ENCODE measurements at places on chromosomes 12 and 14.
A peak's percentile ranks its signal among the peaks of the same experiment; 100 is the strongest.

GRCh38 chr14:24258548-24259265 lies 4.3 kb downstream of the TGM1 start:
- DNase-seq: no peak

DNA sequence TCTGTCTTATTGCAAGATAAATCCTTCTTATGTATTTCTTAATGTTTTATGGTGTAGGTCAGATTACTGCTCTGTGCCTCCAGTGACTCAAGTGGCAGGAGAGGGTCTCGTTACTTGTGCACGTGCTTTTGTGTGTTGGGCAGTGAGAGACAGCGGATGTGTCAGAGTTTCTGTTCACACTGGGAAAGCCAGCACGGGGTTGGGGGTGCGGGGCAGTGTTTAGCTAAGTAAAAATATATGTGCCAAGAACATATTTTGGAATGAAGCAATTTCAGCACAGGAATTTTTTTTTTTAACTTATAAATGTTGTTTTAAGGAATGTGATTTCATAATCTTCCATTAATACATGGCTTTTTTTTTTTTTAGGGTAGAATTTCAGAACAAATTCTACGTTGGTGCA lies 4.5 kb upstream of the DNAH10 start:
- DNase-seq: no peak

DNA sequence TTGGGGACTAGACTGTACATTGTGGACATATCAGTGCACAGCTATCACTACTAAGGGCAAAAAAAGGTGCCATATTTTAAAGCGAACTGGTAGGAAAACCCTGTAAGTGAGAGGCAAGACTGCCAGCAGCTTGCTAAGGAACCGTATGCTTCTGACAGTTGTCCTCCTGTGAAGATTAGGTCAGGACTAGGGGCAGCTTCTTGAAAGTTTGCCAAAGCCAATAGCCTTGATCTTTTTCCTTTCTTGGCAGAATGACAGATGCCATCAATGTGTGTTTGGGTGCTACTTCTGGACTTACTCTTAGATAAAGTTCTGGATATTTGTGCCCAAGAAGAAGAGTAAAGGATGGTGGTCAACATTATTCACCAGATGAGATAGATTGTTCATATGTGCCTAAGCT lies 7.4 kb downstream of the DAAM1 start:
- DNase-seq: peak; percentile 54

DNA sequence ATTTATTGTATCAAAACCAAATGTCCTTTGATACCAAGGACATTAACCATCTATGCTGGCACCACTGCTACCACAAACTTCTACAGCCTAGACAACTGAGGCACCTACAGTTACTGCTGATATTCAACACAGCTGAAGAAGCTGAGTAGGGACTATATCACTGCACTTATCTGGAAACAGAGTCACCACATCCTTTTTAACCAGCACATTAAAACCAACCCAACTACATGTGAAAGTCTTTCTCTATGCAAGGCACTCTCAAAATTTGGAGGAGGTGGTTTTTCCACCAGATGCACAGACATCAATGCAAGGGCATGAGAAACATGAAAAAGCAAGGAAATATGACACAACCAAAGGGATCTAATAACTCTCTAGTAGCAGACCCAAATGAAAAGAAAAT lies 7.7 kb upstream of the SFSWAP start:
- no peak for DNase-seq

DNA sequence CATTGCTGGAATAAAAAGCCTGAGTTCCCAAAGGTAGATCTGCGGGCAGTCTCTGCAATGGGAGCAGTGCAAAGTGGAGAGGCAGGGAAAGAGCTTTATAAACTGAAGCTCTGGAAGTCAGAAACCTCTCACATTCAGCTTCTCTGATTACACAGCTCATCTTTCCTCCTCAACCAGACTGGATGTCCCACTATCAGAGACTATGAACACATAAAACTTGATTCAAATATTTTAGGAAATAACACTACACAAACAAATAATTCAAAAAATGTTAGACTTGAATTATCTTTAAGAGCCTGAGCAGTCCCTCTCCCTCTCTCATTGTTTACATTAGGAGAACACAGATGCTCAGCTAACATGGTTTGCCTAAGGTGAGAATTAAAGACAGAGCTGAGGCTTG lies 72.9 kb downstream of the DENND5B start:
- DNase-seq: no peak

DNA sequence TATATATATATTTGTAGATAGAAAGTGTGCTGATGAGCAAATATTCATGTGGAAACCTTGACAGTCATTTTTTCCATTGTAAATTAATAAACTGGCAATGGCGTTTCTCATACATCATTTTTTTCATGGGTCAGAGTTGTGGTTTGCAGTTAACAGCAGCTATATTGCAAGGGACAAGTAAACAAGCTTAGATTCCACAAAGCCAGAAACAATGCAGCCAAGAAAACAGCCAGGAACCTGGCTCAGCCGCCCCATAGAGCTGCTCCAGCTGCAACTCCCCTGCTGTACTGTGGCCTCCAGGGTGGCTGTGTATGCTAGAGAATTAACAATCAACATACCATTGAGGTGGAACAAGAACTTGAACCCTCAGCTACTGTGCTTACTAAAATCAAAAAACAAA lies 298.2 kb downstream of the TMEM132D start:
- DNase-seq: no peak

- DNase-seq: no peak
These were observed 294.9 kb downstream of the ETNK1 start for GRCh38 chr12:22919883-22920282.

DNA sequence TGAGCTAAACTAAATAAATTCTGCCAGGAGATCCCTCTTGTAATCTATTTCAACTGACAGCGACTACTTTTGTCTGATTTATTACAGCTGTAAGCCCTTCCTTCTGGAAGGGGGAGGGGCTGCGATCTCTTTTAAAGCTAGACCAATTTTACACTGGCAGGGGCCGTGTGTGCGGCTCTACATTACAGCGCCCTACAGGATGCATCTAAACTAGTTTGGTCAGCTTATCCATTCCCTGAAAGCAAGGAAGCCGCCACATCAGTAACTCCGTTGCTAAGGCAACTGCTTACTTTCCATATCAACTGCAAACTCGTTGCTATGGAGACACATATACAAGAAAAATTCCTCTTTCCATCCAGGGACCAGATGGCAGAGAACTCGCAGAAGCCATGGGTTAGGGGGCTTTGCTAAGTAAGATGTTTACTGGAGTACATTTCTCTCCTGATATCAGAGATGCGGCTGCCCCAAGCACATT lies 17.4 kb downstream of the FOXN3 start:
- DNase-seq: peak; percentile 49

GRCh38 chr12:550473-551260 lies 90.9 kb downstream of the B4GALNT3 start:
- no peak for DNase-seq

GRCh38 chr14:90277581-90278198 lies 21.3 kb downstream of the PSMC1 start:
- no peak for DNase-seq

DNA sequence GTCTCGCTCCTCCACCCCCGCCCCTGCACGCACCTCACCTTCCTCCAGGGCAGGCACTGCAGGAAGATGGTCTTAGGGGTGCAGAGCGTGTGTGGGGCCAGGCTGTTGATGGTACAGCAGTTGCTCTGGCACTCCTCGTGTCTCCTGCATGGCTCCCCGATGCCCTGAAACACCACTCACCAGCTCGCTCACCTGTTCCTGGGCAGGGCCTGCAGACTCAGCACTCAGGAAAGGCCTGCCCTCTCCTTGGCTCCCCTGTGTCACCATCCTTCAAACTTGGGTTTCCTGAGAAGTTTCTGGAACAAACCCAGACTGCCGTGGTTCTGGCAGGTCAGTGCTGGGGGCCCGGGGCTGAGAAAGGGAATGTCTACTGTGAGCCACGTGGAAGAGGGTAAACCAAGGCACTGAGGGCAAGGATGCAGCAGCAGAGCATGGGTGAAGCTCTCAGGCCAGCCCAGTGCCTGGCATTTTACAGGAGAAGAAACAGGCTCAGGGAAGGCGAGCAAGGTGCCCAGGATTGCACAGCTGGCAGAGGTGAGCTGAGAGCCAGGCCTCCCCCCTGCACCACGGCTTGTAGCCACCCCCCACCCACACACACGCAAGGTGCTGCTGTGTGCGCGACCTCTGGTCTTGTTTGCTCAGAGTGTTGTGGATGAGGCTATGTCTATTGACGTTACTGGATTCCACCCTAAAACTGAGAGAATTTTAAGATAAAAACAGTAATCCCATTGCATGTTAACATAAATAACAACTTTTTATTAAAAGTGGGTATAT lies 5.5 kb downstream of the LRCOL1 start:
- DNase-seq: no peak

DNA sequence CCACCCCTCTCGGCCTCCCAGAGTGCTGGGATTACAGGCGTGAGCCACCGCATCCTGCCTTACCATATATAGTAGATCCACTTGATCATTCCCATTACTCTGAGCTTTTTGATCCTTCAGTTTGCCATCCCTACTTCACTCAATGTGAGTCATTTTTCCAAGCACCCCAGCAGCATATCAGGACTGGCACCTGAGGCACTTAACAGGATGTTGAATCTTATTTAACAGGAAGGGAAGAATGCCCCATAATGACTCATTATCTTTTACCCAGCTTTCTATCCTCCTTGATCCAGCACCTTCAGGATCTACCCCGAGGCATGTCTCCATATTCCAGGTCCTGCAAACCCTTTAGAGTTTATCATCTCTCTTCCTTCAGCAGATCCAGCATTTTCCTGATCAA lies 84.9 kb upstream of the CMKLR1 start:
- no peak for DNase-seq

GRCh38 chr12:106760184-106760531 lies 14.3 kb upstream of the RIC8B start:
- DNase-seq: peak; percentile 61

DNA sequence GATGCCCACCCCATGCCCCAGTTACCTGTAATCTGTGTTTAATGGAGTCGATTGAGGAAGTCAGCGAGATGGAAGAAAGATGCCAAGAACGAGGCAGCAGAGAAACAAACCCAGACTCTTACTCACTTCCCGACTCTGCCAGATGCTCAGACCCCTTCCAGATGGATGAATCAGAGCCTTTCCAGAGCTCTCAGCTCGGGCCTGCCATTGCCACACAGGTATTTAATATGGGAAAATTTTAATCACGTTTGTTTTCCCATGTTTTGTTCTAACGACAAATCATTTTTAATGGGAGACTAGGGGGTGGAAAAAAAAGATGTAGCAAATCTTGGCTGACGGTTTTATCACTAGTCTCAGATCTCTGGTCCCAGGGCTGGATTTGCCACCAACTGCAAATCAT lies 72.5 kb upstream of the SRRM4 start:
- DNase-seq: no peak

GRCh38 chr14:60679566-60680258 lies 30.4 kb upstream of the SIX1 start:
- no peak for DNase-seq

DNA sequence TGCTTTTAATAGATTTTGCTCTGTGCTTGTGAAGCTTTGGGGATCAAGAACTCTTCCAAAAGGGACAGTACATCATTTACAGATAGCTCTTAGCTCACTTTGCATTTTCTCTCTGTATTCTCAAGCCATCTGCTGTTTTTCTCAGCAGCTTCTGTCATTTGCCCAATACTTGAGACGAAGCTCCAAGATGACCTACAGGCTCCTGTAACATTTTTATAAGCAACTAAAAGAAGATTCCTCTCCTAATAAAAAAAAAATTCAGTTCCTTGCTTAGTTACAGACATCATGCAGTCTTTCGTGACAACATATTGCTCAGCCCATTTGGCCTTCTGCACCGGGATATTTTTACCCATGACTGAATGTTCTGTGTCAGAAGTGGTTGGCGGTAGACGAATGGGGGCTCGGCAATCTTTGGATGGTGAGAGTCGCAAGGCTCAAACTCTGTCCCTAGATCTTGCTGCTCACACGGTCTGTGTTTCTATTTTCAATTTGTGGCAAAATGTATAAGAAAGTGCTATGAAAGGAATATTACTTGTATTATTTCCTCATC lies 215.6 kb downstream of the FSCB start:
- DNase-seq: no peak

DNA sequence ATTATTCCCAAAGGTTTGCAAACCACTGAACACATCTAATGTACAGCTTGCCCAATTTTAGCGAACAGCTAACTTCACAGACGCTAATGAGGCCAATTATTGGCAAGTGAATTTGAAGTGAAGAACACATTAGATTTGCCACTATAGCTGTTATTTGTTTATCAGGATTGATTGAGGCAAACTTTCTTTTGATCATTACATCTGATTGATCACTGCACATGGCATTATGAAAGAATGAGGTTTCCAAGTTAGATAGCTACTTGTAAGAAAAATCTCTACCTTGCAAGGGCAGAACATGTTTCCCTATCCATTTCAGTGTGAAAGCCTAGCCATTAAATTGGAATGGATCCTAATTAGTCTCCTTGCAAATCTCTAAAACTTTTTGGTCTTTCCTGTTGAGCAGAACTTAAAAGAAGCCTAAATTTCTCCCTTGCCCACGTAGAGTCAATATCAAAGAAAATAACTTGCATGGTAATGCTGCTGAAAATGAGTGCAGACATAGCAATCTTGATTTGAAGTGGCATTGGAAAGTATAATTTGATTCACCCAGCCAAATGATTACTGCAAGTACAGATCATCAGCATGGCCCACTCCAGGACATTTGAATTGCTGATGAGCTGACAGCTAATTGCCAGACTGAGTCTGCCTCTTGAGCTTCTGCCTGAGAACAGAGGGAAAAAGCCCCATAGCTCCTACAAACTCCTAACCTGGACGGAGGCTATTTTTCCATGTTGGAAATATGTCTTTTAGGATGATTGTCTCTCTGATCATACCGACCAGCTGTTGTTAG lies 98.6 kb downstream of the TPH2 start:
- DNase-seq: no peak

DNA sequence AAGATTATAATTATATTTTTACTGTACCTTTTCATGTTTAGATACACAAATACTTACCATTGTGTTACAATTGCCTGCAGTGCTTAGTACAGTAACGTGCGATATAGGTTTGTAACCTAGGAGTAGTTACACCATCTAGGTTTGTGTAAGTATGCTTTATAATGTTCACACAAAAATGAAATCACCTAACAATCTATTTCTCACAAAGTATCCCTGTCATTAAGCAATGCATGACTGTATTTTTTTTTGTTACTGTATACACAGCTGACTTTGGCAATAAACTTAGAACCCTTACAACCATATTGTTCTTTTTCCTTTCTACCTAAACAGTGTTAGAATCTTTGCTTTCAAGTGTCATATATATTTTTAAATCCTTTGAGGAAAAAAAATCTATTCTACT lies 303.0 kb upstream of the E2F7 start:
- no peak for DNase-seq

DNA sequence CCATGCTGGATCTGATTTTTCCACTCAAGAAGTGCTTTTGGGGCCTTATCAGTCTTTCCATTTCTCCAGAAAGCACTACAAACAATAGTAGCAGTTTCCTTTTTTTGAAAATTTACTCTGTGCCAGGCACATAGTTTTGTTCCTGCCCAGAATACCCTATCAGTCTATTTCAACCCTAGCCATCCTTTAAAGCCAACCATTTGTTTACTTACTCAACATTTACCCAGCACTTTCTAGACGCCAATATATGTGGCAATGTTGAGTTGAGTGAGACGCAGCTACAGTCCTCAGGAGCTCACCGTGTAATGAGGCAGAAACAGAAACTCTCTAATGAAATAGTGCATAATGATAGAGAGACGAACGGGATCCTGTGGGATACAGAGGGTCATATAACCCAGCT lies 32.9 kb upstream of the CHST11 start:
- DNase-seq: no peak

- no peak for DNase-seq
These were observed 7.6 kb upstream of the PLD4 start for GRCh38 chr14:104917116-104917515.
